NCI-H510A (cell line): ENCODE measurements at places on chromosomes 1 and 21.

GRCh38 chr21:46346296-46347202 lies 22.6 kb downstream of the PCNT start:
- DNase-seq = no peak

DNA sequence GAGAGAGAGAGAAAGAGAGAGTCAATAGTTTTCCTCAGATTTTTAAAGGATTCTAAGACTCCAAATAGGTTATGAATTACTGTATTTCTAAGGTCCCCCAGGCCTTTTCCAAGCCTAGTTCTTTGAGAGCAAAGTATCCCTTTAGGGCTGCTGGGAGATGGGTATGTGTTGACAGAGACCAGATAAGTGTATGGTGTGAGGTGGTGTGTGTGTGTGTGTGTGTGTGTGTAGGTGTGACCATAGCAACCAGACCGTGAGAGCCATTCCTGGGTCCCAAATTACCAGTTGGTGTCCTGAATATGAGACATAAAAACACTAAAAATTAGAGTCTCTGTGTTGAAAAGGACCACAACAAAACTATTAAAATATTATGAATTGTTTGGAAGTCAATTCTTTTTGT lies 41.7 kb upstream of the DNAJC6 start:
- no peak for DNase-seq

DNA sequence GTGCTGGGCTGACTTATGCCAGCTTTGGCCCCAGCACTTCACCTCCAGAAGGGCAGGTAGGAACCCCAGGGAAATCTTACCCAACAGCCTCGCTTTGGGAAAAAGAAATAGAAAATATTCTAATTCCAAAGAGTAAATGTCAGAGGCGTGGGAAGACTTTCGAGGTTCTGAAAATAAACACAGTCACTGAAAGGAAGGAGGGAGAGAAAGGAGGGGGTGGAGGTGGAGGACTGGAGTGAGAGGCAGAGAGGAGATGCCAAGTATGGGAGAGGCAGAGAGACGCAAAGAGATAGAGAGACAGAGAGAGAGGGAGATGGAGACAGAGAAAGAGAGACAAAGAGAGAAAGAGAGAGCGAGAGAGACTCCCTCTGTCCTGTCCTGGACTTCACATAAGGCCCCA lies 395.0 kb downstream of the PTPRU start:
- no peak for DNase-seq

GRCh38 chr1:48947761-48948537 lies 171.3 kb upstream of the BEND5 start:
- DNase-seq = peak; percentile 4

DNA sequence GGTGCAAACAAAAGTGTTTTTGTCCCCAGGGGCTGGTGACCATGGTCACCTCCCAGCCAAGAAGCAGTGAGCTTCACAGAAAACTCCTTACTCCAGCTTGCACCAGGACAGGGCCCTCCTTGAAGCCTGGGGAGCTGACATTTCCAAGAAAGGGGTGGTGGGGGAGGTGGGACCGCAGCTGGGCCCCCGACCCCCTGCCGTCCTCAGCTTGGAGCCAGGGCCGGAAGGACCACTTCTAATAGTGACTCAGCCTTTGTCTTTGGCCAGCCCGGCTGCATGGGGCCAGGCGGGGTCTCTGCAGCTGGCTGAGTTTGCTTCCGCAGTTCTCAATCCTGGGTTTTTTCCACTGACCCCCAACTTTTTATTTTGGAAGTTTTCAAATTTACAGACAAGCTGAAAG lies 136.5 kb upstream of the POU3F1 start:
- no peak for DNase-seq

DNA sequence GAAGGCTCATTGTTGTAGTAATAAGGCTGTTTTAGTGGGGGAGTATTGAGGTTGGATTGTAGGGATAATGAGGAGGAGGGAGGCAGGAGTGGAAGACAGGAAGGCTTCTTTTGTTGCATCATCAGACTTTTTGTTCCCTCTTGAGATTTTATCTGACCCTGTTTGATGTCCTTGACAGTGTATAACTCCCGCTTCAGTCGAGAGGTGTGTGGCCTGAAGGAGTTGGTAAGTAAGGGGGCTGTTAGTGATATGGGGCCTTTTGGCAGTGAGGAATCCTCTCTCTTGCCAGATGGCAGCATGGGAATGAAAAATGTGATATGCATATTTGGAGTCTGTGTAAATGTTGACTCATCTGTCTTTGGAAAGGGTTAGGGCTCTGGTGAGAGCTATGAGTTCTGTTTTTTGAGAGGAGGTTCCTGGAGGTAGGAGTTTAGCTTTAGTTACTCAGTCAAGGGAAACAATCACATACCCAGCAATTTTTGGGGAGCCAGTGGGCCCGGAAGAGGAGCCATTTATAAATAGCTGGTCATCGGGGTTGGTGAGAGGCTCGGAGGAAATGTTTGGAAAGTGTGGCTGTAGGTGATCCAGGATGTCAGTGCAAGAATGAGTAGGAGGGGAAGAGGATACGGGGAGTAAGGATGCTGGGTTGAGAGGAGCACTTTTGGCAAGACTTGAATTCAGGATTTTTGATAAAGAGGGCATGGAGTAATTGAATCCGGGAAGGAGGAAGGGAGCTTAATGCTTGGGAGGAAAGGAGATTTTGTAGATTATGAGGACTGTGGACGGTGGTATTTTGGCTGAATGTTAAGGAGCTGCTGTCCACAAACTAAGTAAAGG lies 136.7 kb upstream of the ETV3 start:
- DNase-seq = no peak
